GM19239 (cell line): ENCODE measurements at places on chromosomes 16 and 17.

GRCh38 chr17:64732336-64733006 is 70.4 kb upstream of the SMURF2 start:
- DNase-seq, result no peak

- no peak for DNase-seq
Observed at GRCh38 chr17:72574675-72575510, 454.1 kb downstream of the SOX9 start.

GRCh38 chr17:27336184-27336583 is 42.3 kb downstream of the WSB1 start:
- DNase-seq, result no peak

GRCh38 chr16:74071996-74072535 is 224.5 kb upstream of the PSMD7 start:
- no peak for DNase-seq

DNA sequence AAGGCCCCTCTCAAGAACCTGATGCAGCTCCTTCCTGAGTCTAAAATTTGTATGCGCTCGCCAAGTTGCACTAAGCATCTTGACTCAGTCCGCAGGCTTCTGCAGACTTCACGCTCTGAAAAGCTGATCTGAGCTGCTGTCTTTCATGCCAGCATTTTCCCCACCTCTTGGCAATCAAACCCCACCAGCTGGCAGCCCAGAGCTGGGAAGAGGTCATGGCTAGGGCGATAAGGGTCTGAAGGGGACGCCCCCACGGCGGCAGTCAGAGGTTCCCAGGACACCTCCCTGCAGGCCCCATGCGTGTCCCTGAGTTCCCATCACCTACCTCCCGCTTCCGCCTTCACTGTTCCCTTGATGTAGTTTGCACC is 5.1 kb upstream of the UNC13D start:
- DNase-seq, result no peak
